ENCODE measurements at places on chromosomes 2 and 18. TPM values are rescaled to one million over a fixed set of nuclear protein-coding genes. Genes with fewer than 3 reads are reported as not detected.

DNA sequence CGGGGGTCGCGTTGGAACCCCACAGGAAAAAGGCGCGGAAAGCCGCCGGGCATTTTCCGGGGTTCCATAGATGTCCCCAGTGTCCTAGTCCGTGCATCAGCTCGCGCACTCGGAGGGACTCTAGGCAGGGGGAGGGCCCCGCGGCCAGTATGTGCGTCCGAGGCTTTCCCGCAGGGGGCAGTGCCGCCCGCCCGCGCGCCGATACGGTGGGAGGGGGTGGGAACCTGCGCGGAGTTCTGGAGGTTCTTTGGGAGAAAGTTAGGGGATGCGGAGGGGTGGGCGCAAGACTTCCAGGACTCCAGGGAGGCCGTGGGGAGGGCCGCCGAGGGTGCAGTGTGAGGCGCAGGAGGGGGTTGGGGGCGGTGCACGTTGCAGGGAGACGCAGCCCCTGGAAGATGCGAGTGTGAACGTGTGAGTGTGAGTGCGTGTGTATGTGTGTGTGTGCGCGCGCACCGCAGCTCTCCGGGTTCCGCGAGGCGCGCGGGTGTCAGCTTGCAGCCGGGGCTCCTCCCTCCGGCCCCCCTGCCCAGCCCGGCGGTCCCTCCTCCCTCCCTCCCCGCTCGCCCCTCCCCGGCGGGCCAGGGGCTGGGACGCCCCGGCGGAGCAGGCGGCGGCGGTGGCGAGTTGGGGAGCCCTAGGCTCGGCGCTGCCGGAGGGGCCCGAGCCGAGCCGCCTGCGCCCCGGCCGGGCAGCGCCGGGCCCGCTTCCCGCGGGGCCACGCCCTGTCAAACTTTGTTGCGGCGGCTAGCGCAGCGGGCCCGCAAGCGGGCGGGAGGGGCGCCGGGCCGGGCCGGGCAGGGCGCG, at the start of gene TCF7L1:
TSS of gene TCF7L1 (plus strand) at position 559 of the 804 bp plus-strand sequence. CDS start 293 bp downstream, outside the sequence.
- H3K27me3 ChIP-seq, result peaks cover 68% of the 10 kb centered on the region
- peaks cover 8% of the 10 kb centered on the region for H3K4me1 ChIP-seq
- H3K27ac ChIP-seq, result no peak within 1 kb of the TSS
- no peaks in the 10 kb centered on the region for H3K36me3 ChIP-seq
- H3K4me3 ChIP-seq, result peak within 1 kb of the TSS; percentile 67

- H3K27ac ChIP-seq, result peak within 1 kb of the TSS; percentile 90
- H3K4me3 ChIP-seq, result peak within 1 kb of the TSS; percentile 91
- peak; percentile 82 for DNase-seq
- no peaks in the 10 kb centered on the region for H3K27me3 ChIP-seq
These were observed at the start of gene TMEM214 for GRCh38 chr2:27032495-27033252. TSS of gene TMEM214 (plus strand) at chr2:27032965. CDS start at chr2:27033016, 51 bp downstream.

DNA sequence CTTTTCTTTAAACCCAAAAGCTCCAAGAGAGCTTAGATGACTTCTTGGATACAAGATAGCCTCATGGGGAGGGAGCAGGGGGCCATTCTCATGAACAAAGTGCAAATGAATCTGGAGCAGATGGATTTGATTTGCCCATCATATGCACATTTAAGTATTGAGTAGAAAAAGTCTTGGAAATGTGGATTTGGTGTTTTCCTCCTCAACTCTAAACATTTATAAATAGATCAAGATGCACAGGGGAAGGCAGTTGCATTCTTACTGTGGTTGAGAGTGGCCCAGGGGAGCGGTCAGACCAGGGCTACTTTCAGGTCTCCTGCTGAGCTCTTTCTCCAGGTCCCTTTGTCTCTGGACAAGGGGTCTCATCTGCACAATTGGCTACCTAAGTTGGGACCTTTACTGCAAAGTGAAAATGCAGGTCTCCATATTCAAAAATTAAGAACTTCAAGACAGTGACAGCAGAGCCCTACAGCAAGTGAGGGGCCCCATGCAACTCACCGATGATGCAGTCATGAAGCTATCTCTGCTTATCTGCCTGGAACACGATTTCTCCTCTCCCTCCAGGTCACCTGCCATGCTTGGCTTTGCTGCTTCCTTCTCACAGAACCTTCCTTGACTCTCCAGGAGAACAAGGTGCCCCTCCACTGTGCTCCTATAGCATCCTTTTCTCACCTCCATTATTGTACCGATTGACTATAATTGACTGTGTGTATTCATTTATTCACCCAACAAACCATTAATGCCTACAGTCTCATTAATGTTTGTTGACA, 145.4 kb downstream of the LPIN1 start:
- H3K4me1 ChIP-seq, result no peaks in the 10 kb centered on the region
- H3K36me3 ChIP-seq, result peaks cover 5% of the 10 kb centered on the region
- H3K4me3 ChIP-seq, result no peak overlapping the region
- no peak for DNase-seq

DNA sequence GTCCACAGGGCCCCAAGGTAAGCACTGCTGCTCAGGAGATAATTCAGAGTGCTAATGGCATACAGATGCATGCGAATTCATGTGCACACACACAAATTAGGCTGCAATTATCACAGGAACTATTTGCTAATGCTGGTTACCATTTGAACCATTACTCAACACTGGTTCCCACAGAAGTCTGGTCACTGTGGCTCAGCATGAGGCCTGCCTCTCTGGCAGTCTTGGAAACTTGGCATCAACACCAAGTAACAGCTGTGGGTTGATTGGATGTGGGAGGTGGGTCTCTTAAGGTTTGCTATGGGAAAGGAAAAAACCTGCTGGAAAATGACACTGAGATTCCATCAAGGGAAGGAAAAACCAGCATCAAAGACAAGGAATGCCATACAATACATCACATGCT, 105.0 kb downstream of the CELF4 start:
- no peak for DNase-seq
- H3K27me3 ChIP-seq, result peaks cover 2% of the 10 kb centered on the region
- H3K27ac ChIP-seq, result no peak overlapping the region
- no peaks in the 10 kb centered on the region for H3K4me1 ChIP-seq
- H3K36me3 ChIP-seq, result no peaks in the 10 kb centered on the region
- no peak overlapping the region for H3K4me3 ChIP-seq

GRCh38 chr18:36284671-36285295, 12.7 kb upstream of the FHOD3 start:
- no peak overlapping the region for H3K27ac ChIP-seq
- no peaks in the 10 kb centered on the region for H3K36me3 ChIP-seq
- H3K27me3 ChIP-seq, result peaks cover 33% of the 10 kb centered on the region
- no peak overlapping the region for H3K4me3 ChIP-seq
- no peaks in the 10 kb centered on the region for H3K4me1 ChIP-seq

- H3K4me1 ChIP-seq, result no peaks in the 10 kb centered on the region
- H3K36me3 ChIP-seq, result no peaks in the 10 kb centered on the region
- H3K27me3 ChIP-seq, result peaks cover 9% of the 10 kb centered on the region
- no peak overlapping the region for H3K4me3 ChIP-seq
- H3K27ac ChIP-seq, result no peak overlapping the region
- DNase-seq, result no peak
These were observed 189.6 kb upstream of the TNP1 start for GRCh38 chr2:217049422-217049821.

DNA sequence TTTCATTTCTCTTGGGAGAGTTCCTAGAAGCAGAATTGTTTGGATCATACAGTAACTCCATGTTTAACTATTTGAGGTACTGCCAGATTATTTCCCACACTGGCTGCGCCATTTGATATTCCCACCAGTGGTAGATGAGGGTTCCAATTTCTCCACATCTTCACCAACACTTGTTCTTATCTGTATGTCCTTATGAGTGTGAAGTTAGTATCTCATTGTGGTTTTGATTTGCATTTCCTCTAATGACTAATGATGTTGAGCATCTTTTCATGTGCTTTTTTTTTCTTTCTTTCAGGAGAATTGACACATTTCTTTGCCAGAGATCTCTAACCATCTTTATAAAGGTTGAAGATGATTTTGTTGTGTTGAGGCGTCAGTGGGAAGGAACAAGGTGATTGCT, 4.1 kb upstream of the MGAT5 start:
- H3K4me1 ChIP-seq, result peaks cover 94% of the 10 kb centered on the region
- no peak overlapping the region for H3K27ac ChIP-seq

Gene AKAIN1
- not detected for total RNA-seq

Gene KCNK3
- total RNA-seq, result not detected

Gene CAVIN2
- total RNA-seq, result not detected

Gene PLA2R1
- not detected for total RNA-seq

Gene FOXI3
- not detected for total RNA-seq
